Caco-2 (cell line): ENCODE measurements at places on chromosomes 5 and 9.

DNA sequence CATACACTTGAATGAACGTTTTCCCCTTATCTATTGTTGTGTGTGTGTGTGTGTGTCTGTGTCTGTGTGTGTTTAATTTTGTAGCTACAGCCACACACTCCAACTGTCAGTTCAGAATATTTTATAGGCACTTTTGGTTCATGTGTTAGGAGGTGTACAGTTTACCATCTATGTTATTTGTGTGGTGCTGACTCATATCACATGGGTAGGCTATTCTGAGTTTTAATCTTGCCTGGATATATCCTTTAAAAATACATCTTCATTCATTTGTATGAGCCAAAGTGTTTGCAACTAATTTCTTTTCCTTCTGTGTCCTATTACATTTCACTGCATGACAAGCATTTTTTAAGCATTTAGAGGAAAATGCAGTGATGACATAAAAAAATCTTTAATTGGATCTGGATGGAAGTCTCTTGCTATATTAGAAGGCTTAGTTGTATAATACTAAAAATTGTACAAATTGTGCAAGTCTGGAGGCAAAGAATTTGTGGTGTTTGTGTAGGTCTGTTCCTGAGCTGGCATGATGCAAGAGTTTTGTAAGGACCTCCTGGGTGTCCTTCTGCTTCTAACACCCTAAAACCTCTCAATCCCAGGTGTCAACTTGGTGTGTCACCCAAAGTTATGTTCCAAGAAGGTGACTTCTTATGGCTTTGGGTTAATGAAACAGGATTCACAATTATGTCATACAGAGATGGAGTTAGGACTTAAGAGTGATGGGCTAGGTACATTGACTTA lies 52.4 kb upstream of the HMHB1 start:
- no peak for DNase-seq

DNA sequence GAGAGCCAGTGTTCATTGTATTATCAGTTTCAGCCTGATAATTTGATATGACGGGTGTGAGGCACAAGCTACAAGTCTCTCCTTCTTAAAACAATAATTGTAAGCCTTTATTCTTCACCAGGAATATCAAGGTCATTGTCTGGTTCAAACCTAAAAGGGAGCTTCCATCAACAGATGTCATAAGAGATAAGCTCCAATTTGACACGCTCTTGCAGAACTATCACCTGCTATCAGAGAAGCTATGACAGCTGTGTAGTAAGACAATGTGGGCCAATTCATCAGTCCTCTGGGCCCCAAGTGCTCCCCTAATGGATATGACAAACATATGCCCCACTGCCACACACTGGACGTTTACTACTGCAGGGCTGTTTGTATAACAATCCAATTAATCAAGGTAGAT lies 1010.2 kb upstream of the DMAC1 start:
- no peak for DNase-seq

DNA sequence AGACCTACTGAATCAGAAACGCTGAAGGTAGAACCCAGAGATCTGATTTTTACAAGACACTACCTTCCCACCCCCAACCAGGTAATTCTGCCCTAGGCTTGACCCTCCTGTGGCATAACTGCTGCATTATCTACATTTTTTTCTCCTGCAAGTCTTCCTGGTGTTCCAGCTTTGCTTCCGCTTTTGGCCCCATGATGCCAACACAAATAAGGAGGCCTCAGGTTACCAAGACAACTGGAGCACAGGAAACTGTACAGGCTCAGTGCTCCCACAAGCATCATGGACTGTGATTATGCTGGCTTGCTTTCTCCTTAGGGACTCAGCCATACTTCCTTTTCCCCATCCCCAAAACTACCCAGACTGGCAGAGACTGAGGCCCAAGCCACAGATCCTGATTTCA lies 6.6 kb upstream of the MSMP start:
- no peak for DNase-seq

GRCh38 chr5:62134811-62135210 lies 171.2 kb upstream of the KIF2A start:
- DNase-seq, result no peak

- no peak for DNase-seq
Measured at GRCh38 chr9:9719373-9720112, 893.3 kb downstream of the PTPRD start.
